ENCODE measurements at places on chromosomes 12 and 14.

GRCh38 chr12:107929436-107929835 is 154.9 kb downstream of the ASCL4 start:
- peak; percentile 8 for DNase-seq

DNA sequence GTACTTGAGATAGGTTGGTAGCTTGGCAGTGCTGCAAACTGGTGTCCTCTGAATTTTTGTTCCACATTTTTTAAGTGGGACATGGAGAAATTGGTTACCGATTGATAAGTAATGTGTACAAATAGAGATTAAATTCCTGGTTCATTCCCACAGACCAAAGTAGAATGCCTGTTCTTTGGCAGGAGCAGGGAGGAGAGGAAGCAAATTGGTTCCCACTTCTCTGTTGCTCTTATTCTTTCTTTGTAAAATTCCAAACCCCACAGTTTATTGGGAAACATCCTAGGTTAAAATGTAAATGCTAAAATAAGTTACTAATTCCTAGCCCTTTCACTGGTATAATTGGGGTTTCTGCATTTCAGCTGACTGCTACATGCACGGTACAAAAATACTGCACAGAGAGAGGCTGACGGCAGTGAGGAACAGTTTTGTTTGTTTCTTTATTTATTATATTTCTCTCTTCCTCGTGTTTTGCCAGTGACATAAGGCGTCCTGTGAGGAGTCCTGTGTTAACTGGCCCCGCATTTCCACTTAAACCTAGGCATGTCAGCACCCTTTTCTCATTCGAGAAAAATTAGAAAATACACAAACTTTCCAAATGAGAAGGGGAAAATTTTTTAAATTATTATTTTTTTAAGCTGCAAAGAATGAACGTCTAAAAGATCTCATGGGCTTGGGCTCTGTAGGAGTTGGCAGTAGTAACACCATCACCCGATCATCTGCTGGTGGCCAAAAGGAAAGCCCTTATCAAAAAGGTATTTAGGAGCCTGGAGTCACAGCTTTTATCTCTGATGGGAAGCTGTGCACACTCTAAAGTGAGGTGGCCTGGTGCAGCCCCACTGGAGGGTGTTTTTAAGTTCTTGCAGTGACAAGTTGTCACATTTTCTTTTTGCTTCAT is 25.4 kb upstream of the BCL7A start:
- DNase-seq: no peak

- no peak for DNase-seq
Measured at GRCh38 chr12:62130834-62131552, 129.2 kb upstream of the USP15 start.

DNA sequence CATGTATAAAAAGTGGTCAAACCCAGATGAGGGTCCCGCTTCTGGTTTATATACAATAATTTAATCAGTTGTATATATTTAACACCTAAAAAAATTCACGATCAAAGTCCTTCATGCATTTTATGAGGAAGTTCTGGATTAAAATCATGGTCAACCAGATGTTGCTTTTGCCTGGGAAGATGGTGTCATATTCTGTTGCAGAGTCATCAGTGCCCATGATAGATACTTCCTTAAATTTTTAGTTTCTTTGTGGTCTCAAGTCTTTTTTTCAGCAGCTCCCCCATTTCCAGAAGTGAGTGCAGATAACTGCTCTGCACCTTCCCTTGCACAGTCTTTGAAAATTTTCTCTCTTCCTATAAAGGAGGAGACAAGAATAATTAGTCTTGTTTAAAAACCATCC is 16.1 kb downstream of the ERP29 start:
- DNase-seq: no peak

DNA sequence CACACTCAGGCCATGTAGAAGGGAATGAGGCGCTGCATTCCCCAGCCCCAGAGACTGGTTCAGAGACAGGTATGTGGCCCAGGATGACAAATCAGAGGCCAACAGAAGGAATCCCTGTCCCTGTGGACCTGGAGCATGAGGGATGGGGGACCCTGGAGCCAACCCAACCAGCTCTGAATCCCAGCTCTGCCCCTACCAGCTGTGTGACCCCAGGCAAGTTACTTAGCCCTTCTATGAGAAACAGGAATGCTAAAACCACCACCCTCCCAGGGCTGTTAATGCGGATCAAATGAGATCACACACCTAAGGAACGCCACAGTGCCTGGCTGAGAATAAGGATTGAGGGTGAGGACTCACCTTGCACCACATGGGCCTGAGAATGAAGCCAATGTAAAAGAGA is 15.6 kb downstream of the ITPK1 start:
- DNase-seq: no peak

DNA sequence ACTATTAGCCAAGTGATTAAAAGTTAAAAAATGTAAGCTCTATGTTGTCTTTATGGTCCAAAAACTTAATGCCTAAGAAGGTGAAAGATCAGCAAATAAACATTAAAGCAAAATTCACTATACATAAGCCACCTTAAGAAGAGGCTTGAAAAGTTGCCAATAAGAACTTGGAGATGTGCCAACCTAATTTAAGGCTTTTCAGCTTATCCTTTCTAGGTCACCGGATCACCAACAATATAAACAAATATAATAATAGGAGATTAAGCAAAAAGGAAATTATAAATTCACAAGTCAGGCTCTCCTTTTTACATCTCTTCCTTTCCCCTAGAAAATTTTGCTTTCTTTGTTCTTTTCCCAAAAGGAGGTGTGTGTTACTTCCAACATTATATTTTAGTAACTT is 30.9 kb downstream of the SLC2A3 start:
- no peak for DNase-seq

GRCh38 chr12:20883288-20883687 is 72.8 kb downstream of the SLCO1B3 start:
- DNase-seq: no peak

DNA sequence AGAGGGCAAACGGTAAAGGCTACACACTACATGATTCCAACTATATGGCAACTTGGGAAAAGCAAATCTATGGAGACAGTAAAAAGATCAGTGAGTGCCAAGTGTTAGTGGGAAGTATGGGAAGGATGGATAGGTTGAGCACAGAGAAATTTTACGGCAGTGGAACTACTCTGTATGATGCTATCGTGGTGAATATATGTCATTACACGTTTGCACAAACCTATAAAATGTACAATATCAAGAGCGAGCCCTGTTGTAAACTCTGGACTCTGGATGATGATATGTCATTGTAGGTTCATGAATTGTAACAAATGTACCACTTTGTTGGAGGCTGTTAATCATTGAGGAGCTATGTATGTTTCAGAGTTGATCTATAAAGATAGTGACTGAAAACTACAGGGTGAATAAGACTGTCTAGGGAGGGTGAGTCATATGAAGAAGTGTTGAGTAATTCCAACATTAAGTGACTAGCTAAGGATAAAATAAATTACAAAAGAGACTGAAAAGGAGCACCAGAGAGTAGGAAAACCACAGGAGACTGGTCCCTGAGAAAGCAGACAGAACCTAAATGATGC is 349.2 kb upstream of the LMO3 start:
- peak; percentile 1 for DNase-seq

GRCh38 chr14:95895720-95896119 is 19.1 kb downstream of the TUNAR start:
- peak; percentile 2 for DNase-seq

DNA sequence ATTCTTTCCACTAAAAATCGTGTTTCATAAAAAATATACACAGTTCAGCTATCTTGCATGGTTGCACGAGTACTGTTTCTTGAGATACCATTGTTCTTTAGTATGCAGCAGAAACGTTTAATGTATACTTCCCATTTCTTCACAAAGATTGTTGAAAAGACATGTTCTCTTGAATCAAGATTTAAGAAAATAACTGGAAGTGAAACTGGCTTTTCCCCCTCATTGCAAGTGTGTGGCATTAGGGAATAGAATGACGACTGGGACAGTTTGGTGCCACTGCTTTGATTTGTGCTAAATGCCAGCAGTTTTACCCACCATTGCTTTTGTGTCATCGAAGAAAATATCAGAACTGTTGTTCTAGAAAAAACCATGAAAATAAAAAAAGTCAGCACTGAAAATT is 20.3 kb upstream of the DHRS2 start:
- DNase-seq: no peak
